ENCODE measurements at places on chromosomes 1 and 21.
A peak's percentile ranks its signal among the peaks of the same experiment; 100 is the strongest.

DNA sequence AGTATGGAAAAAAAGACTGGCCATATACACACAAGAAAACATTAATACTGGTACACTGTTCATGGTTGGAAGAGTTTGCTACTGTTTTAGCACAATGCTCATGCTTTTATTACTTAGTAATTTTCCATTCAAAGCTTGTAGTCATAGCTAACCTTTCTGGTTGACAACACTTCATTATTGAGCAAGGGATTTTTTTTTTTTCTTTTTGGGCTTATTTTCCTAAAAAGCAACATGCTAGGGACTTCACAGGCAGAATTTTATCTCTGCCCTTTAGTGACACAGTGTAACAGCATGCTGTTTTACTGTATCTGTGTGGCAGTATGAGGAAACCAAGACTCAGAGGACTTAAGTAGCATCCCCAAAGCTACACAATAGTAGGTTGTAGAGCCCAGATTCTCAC, 58.5 kb downstream of the FGGY start:
- no peak for DNase-seq

DNA sequence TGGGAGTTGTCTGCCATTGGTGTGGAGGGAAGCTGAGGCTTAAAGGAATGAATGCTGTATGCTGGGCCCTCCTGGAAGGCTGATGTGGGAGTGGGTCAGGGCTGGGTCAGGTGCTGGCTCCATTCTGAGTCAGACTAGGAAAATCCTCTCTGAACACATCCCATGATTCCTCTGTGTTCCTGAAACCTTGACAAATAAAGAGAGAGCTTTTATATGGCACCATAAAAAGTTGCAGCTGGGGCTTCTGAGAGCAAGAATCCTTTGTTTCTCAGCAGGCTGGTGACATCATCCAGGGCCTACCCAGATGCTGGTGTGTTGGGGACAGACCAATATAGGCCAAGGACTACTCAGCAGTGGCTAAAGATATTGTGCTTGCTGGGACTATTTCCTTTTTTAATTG, 27.8 kb upstream of the NFASC start:
- DNase-seq, result no peak

DNA sequence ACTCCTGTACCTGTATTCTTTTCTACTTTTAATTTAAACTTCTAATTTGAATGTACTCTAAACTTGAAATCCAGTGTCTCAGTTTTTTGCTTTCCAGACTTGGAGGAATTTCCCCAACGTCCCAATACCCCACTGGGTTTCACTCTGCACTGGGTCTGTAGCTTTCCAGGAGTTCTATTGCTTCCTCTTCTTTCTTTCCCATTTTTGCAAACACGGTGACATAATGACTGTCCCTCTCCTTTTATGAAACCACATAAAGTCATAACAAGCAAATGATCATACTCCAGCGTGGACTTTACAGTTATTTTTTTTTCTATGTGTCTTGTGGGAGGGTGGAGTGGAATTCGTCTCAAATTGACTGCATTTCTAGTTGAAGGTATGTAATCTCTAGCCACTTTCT, 97.1 kb downstream of the FASLG start:
- no peak for DNase-seq

DNA sequence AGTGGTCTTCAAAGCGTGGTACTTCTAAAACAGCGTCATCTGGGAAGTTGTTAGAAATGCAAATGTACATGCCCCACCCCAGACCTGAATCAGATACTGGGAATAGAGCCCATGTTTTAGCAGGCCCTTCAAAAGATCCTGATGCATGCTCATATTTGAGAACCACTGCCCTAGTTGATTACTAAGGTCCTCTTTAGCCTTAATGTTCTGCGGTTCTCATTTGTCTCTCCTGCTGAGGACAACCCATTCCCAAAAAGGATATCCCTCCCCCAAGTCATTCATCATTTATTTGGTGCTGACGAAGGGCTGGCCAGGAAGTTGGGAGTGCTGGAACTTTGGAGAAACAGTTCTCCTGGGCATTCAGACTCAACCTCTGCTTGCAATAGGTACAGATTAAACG, 92.4 kb upstream of the RALGPS2 start:
- DNase-seq, result no peak

- DNase-seq, result no peak
Measured at GRCh38 chr1:67350783-67351182, 43.1 kb downstream of the IL12RB2 start.

GRCh38 chr21:40143822-40144525, 276.7 kb downstream of the PCP4 start:
- peak; percentile 37 for DNase-seq

- DNase-seq, result no peak
Measured at GRCh38 chr1:162218975-162219374, 149.5 kb downstream of the NOS1AP start.

DNA sequence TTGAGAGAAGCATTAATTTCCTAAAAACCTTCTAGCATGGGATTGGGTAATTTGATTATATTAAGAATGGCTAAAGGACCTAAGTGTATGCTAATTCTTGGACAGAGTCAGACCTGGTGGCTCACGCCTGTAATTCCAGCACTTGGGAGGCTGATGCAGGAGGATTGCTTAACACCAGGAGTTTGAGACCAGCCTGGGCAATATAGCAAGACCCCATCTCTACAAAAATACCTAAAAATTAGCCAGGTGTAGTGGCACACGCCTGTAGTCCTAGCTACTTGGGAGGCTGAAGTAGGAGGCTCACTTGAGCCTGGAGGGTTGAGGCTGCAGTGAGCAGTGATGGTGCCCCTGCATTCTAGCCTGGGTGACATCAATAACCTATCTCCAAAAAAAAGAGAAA, 45.9 kb upstream of the BMP8A start:
- DNase-seq, result no peak

- no peak for DNase-seq
Measured at GRCh38 chr1:241817956-241818612, 29.9 kb upstream of the EXO1 start.

DNA sequence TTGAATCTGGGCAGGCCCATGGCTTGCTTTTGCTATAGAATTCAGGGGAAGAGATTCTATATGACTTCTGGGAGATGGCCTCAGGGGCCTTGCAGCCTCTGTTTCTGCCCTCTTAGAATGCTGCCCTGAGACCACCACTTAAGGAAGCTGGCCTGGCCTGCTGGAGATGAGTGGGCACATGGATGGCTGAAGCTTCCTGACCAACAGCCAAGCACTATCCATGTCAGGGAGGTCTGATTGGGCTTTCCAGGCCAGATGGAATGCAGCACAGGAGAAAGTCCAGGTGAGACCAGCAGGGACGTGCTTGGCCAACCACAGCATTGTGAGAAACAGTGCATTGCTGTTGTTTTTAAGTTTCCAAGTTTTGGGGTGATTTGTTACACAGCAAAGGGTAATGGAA, 308.1 kb downstream of the PTPRU start:
- DNase-seq, result no peak

GRCh38 chr1:7810395-7810794, 26.3 kb downstream of the PER3 start:
- DNase-seq, result peak; percentile 70

- peak; percentile 8 for DNase-seq
Measured at GRCh38 chr1:24886241-24886640, 43.8 kb downstream of the RUNX3 start.

GRCh38 chr1:245475961-245476516, 321.3 kb downstream of the KIF26B start:
- no peak for DNase-seq

DNA sequence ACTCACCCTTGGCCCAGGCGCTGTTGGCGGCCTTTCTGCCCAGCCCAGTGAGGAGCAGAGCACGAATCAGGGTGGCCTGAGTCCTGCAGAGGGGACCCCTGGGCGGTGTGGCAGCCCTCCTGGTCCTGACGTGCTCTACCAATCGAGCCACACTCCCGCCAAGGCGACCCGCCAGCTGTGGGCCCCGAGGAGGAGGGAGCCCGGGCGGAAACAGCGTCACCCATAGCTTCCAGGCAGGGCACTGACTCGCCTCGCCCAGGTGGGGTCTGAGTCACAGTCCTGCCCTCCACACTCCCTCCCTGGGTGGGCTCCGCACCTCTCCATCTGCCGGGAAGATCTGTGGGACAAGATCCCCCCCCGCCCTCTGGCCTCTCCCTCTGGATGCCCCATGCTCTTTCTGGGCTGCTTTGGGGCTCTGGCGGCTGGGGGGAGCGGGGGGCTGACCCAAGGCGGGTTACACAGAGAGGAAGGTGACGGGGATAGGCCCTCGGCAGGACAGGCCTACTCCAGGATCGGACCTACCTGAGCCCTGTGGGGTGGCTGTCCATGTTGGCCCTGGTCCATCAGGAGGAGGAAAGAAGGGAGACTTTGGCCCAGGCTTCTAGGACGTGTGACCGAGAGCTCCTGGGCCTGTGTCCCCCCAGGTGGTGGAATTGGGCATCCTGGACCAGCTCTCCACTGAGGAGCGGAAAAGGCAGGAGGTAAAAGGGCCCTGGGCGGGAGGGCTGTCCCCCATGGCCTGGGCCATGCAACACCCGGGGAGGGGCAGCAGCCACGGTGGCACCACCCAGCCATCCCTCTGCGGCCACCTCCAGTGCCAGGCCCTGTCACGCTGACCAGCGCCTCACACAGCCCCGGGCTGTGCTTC, 14.0 kb downstream of the ARHGEF16 start:
- no peak for DNase-seq

GRCh38 chr1:156409439-156409838, 40.4 kb downstream of the RHBG start:
- DNase-seq, result no peak

DNA sequence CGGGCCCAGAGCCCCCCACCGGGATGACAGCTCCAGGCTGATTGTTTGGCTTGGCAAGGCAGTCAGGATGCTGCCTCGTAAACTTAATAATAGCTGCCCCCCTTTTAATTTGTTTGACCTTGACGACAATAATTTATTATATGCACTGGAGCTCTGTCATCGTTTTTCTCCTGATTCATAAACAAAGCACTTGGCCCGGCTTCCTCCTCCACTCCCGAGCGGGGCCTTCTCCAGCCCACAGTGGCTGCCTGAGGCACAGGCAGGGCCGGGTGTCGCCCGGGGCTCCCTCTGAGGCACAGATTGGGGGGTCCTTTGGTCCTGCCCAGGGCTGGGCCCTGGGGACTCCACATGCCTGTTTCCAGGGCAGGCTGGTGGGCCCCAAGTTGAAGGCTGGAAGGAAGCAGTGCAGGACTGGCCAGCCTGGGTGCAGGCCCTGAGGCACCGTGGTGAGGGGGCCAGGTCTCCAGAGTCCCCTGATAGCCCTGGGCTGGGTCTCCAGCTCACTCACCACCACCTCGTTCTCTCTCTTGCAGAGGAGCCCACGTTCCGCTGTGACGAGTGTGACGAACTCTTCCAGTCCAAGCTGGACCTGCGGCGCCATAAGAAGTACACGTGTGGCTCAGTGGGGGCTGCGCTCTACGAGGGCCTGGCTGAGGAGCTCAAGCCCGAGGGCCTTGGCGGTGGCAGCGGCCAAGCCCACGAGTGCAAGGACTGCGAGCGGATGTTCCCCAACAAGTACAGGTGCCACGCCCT, 52.0 kb upstream of the ARHGEF16 start:
- no peak for DNase-seq

DNA sequence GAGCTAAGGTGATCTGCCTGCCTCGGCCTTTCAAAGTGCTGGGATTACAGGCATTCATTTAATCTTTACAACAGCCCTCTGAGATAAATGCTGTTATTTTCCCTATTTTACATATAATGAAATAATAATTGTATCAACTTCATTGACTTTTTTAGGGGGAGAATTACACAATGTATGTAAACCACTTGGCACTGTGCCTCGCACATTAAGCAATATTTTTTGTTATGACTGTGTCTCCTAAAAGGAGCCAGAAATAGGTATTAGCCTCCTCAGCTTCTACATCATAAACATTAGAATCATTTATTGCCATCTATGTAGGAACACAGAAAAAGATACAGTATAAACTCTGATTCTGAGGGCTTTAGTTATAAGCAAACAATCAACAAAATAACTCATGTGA, 1.1 kb upstream of the DNAJC28 start:
- no peak for DNase-seq

DNA sequence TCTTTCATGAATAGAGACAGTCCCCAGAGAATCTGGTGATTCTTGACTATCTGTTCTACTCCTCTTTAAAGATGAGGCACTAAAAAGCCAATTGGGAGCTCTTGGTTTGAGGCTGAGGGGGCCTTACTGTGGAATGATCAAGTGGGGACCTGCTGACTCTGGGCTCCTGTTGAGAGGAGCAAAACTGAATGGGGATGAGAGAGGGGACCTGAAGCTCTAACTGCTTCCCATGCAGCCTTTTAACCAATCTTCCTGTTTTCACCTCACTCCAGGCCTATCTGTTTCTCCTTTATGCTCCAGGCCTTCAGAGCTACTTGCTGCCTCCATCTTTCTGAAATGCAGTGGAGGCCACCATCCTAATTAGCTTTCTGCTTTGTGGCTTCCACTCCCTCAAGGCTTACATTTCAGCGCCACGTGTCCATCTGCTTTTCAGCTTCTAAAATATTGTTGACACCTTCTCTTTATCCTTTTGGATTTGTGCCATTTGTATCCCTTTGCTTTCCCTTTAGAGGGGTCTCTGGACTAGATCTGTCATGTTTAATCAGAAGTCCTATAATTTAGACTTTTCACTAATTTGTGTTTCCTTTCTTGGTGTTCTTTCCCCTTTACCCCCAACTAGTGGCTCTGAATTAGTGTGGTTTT, 145.7 kb downstream of the DHRS3 start:
- DNase-seq, result no peak

GRCh38 chr1:55211863-55212262, 3.3 kb downstream of the USP24 start:
- no peak for DNase-seq

DNA sequence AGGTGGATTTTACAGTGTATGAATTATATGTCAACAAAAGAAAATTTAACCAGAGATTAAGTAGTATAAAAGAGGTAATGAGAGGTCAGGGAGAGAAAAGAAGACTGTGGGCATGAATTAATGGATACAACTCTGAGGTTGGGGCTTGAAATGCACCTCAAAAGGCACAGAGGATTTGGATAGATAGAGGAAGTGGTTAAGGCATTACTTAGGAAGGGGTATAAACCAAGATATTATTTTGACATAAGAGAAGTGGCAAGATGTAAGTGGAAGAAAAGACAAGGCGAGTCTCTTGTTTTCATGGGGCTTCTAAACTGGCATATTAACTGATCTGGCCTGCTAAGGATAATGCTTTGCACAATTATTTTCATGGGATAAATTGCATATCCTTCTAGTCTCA, 34.1 kb downstream of the RAP1A start:
- DNase-seq, result no peak

DNA sequence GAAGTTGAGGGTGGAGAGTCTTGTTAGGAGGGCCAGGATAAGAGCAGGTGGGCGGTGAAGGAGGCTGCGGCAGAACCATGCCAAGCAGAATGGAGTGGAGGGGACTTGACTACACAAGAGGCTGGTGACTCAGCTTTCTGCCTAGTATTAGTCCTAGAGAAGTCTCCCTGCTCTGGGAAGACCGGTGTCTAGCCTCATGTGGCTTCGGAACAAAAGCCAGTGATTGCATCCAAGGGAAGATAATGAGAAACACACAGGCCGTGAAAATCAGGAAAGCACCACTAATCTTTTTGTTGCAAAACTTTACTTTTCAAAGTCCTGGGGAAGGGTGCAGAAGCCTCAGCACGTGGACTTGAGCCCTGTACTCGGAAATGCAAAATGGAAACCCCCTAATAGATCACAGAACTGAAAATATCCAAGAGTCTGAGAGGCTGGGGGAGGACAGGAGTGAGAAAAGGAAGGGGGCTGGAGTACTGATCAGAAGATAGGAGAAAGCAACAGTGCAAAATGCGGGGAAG, 31.4 kb downstream of the DDR2 start:
- no peak for DNase-seq

GRCh38 chr1:22652881-22653316, at the start of gene C1QB:
C1QB (plus strand) TSS chr1:22653236; CDS start chr1:22659463, 6,227 bp downstream.
- DNase-seq, result no peak
